ENCODE measurements at places on chromosomes 1 and 21.

DNA sequence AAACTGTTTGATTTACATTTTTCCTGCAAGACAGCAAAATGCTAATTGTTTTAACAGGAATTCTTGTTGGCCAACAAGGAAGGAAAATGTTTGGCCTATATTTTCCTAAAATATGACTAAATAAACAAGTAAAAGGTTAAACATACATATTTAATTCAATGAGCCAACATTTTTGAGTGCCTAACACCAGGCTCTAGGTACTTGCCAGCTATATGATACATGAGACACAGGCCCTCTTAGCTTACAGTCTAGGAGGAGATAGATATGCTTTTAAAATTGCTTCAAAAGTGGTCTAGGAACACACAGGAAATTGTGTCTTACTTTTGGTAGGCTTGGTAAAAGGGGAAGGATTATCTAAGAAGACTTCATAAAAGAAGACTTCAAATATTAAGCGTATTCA is 50.9 kb downstream of the PIGK start:
- no peak for DNase-seq

DNA sequence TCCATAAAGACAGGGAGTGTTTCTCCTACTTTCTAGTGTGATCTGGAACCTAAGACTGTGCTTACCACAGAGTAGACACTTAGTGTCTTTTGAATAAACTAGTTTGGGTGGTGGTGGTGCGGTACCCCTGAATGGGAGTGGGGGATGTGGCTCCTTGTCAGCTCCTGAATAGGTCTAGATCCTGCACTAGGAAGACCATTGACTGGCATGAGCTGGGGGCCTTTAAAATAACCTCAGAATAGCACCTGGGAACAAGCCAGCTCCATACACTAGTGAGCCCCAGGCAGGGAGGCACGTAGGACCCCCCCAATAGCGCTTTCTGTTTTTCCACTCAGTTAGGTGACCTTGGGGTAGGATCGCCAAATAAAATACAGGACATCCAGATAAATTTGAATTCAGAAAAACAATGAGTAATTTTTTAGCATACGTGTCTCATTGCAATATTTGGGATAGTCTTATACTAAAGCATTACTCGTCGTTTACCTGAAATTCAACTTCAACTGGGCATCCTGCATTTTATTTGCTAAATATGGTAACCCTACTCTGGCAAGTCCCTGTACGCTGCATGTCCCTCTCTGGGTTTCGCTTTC is 45.6 kb downstream of the AZIN2 start:
- DNase-seq = no peak

GRCh38 chr1:111140680-111140967 is 601 bp downstream of the CEPT1 start:
- no peak for DNase-seq

GRCh38 chr21:46196733-46197132 is 12.5 kb upstream of the SPATC1L start:
- no peak for DNase-seq

DNA sequence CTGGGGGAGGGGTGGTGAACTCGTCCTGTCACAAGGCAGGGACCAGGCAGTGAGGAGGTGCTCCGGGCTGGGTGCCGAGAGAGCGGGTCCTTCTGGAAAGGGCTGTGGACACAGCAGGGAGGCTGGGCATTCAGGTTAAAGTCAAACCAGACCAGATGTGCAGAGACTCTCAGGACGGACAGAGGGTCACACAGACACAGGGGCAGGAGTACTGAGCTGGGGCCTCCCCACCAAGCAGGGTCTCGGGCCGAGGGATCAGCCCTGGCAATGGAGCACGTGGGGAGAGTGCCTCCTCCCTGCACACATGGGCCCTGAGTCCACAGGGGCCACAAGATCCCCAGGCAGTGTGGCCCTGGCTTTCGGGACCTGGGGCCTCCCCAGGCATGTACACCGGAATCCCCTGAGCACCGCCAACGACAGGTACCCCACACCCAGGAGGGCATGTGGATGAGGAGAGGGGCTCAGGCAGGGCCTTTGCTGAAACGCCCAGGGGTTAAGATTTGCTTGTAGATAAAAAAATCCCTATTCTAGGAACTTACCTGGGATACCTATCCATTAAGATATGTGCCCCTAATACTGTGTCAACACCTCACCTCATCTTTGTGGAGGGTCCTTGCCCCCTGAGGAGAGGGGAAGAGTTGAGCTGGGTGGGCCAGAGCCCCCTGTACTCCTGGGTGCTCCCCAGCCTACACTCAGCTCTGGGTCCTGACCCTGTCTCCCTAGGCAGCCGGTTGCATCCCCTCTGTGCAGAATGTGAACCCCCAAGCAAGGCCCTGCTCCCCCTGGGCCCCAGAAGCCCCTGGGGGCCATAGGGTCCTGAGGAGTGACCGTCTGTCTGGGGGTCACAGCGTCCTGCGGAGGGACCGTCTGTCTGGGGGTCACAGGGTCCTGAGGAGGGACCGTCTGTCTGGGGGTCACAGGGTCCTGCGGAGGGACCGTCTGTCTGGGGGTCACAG is 46.9 kb upstream of the ADARB1 start:
- no peak for DNase-seq

DNA sequence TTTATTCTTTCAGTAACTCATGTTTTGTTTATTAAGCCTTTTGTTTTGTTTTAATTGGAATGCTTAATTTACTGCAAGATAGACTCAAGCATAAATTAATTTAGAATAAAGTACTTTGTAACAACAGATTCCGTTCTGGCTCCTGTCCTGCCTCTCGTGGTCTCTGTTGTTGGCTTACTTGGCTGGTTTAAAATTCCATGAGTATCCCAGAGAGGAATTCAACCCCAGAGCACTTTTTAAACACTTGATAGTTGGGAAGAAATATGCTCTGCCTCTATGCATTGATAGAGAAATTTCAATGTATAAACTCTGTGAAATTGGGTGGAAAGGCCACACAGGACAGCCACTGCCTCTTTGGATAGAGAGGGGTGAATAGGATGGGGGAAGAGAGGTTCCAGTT is 89.7 kb downstream of the ATP5PO start:
- no peak for DNase-seq

DNA sequence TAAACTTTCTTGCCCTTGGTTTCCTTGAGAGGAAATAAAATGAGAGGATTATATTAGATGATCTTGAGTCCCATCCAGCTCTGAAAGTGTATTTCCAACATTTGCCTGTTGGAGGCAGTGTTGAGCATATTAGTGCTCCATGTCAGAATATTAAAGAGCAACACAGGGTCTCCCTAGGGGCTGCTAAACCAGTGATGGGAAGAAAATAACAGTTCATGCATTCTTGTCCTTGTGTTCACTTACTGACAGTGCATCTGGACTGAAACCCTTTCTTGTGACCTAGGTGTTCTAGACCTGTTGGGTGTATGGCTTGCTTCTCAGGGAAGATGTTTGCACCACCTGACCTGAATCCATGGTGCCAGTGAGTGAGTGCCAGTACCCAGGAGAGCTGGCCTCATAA is 124.7 kb upstream of the KIAA0040 start:
- DNase-seq = no peak

- no peak for DNase-seq
Observed at GRCh38 chr1:100585786-100586185, 47.8 kb downstream of the GPR88 start.

DNA sequence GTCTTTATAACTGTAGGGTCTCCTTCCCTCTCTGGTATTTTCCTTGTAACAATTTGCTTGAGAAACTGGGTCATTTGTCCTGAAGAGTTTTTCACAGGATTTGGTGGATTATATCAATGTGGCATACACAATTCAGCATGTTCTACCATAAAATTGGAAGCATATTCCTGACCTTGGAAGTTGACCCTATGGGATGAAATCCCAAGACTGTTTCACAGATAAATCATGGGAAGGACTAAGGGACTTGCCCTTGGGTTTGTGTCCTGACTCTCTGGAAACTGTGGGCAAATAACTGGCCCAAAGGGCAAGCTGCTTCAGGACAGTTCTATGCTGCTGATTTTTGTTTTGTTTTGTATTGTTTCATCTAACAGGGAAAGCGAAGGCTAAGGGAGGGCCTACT is 255.6 kb downstream of the TM2D1 start:
- no peak for DNase-seq

DNA sequence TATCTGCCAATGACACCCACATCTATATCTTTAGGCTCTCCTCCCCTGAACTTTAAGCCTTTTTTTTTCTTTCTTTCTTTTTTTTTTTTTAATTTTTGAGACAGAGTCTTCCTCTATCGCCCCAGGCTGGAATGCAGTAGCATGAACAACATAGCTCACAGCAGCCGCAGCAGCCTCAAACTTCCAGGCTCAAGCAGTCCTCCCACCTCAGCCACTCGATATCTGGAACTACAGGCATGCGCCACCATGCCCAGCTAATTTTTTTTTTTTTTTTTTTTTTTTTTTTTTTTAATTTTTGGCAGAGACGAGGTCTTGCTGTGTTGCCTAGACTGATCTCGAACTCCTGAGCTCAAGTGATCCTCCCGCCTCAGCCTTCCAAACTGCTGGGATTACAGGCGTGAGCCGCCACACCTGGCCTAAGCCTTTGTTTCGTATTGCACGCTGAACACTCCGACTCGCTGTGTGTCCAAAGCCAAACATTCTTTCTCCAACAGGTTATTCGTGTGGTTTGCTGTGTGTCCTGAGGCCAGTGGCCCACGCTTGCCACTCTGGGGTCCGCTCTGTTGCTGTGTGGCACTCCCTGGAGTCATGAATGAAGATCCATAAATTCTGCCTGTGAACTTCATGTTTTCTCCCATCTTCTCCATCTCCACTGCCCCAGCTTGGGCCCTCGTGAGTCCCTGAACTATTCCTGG is 119.4 kb downstream of the CAMTA1 start:
- no peak for DNase-seq

- no peak for DNase-seq
Observed at GRCh38 chr1:50996083-50996482, 26.0 kb downstream of the CDKN2C start.

DNA sequence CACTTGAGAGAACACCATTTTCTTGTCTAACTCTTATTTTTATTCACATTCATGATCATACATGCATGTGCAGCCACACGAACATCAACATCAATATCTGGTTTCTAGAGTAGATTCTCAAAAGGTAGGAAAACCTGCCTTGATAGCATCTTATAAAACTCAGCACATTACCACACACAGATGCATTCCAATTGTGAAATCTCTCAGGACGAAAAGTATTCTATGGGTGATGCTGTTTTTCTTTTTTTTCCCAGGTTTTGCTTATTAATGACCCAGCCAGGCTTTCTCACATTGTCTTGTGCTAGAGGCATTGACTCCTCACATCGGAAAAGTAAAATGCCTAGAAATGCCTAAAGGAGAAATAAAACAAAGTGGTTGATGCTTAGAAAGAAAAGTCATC is 562.8 kb downstream of the KIF26B start:
- no peak for DNase-seq

GRCh38 chr1:240094041-240094722 is 2.5 kb downstream of the FMN2 start:
- DNase-seq = no peak

GRCh38 chr1:222021129-222021528 is 279.2 kb upstream of the DUSP10 start:
- DNase-seq = no peak

- DNase-seq = no peak
Observed at GRCh38 chr1:220689666-220690065, 497 bp upstream of the C1orf115 start.

DNA sequence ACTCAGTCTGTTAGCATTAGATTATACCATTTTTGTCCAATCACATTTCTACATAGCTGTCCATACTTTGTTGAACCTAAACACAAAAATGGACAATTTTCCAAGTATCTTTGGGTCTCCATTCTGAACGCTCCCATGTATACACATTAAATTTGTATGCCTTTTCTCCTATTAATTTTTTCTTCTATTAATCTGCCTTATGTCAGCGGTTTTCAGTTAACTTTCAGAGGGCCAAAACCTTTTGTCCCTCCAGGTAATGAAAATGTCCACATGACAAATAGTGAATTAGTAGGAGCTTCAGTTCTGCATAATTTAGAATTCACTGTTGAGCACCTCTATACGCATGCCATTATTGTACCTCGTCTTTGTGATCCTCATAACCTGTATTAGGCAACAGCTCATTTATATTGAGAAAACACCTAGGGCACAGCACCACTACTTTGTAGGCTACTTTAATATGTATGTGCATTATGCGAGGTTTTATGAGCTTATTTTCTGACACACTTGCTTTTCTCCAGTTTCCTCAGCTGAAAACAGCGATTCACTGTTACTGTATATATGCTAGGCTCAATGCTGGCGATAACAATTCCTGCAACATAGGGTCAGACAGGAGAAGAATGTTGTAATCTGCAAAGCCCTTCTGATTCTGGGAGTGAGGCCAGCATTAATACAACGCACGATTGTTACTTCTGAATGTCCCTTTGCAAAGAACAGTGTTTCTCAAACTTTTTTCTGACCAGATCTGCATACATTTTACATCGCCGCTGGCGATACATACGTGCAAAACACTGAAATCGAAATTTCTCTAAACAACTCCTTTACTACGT is 1.1 kb upstream of the ABCD3 start:
- DNase-seq = no peak

GRCh38 chr1:239764546-239764945 is 327.1 kb upstream of the FMN2 start:
- no peak for DNase-seq

DNA sequence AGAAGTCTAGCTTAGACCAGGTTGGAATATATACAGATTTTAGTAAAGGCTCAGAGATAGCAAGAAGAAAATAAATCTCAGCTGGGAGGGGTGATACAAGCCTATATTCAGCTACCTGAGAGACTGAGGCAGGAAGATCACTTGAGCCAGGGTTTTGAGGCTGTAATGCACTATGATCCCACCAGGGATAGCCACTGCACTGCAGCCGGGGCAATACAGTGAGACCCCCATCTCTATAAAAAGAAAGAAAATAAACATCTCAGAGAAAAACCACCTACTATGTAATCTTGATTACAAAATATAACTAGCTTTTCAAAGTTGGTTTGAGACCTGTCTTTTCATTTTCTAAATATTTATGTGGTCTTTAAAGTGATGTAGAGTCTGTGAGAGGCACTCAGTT is 47.7 kb downstream of the IL23R start:
- no peak for DNase-seq

GRCh38 chr1:113433184-113433583 is 42.9 kb downstream of the MAGI3 start:
- no peak for DNase-seq

- DNase-seq = no peak
Observed at GRCh38 chr1:23150742-23151141, 17.9 kb downstream of the LUZP1 start.

DNA sequence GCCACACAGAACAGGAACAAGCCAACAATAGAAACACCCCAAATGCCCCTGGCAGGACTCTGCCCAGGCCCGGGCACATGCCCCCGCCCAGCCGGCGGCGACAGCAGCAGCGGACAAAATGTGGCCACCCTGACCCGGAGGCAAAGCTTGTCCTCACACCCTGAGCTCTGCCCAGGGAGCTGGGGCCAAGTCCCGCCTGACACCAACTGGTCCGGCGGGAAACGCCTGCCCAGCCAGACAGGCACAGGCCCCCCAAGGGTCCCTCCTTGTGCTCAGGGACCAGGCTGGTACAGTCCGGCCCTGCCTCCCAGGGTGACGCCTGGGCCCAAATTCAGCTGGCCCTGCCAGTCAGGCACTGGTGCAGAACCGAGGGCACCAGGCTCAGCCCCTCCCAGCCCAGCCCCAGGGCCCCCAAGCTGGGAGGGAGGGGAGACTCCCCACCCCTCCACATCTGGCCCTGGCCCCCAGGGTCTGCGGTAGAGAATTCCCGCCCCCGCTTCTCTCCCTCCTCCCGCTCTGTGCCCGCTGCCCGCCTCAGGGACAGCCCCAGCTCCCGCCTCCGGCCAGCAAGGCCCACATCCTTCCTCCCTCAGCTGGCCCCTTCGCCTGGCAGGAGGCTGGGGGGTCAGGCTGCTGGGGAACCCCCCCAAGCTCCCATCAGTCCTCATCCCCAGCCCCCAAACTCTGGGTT is 2.0 kb downstream of the AHDC1 start:
- no peak for DNase-seq

Data from bone marrow (tissue), 2 donors.